ENCODE measurements at places on chromosomes 11 and 22.

- DNase-seq, result no peak
Measured at GRCh38 chr11:69598147-69598546, 42.8 kb upstream of the CCND1 start.

DNA sequence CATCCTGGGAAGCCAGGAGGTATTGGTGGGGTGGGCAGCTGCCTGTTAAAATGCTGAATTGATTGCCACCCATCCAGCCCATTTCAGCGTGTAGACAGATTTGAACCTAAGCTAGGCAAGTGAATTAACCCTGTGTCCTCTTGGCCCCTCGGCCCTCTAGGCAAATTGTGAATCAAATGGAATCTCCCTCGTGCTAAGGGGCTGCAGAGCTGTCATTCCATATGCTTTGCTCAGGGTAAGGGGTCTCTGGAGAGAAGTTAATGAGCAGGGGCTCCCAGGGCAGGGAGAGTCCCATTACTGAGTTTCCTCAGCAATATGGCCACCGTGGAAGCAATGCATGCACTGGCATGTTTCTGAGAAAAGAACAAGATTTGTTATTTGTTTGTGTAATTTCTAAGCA is 117.7 kb upstream of the RCN1 start:
- DNase-seq, result no peak

DNA sequence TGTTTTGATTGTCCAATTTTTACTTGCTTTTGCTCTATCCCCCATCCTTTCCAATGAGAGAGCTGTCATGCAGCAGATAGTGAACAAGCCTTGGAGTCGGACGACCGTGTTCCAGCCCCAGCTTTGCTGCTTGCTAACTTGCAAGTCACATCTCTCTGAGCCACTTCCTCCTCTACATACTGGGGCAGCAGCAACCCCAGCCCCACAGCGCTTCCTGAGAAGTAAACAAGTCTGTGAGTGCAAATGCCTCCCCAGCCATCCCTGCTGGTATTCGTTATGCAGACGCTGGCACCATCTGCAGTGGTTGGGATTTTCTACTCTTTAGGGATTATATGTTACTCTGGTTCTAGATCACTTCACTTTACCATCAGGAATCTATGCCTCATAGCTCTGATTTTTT is 35.0 kb downstream of the TPBGL start:
- no peak for DNase-seq

DNA sequence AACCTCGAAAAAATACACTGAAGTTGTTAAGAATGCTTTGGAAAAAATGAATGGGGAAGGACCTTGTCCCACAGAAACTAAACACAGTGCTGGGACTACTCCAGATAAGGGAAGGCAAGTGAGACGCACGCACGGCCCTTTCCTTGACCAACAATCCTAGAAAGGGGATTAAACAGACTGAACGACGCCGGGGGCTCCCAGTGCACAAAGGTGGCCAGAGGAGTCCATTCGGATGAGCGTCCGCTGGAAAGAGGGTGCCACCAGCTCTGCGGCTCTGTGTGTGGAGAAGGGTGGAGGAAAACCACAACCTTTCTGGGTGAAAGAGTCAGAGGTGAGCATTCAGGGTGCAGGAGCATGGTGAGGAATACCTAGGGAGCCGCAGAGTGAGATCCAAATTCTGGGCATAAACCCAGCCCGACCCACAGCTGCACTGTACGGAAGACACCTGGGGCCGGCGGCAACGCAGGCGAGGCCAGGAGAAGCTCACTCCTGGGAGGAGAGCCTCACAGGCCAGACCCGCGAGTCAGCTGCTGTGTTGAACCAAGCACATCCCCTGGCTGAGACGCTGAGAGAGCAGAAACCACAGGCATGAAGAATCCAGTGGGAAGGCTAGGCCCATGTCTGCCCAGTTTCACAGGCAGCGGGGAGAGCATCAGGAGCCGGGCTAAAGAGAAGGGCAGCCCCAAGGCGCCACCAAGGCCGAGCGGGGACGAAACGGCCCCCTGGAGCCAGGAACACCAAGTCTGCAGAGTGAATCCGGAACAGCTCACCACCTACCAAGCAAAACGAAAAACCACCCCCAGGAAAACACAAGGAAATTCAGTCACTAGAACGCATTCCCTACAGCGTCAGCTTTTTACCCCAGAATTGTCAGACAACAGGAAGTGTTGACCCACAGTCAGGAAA is 177.1 kb downstream of the BRD1 start:
- DNase-seq, result no peak

DNA sequence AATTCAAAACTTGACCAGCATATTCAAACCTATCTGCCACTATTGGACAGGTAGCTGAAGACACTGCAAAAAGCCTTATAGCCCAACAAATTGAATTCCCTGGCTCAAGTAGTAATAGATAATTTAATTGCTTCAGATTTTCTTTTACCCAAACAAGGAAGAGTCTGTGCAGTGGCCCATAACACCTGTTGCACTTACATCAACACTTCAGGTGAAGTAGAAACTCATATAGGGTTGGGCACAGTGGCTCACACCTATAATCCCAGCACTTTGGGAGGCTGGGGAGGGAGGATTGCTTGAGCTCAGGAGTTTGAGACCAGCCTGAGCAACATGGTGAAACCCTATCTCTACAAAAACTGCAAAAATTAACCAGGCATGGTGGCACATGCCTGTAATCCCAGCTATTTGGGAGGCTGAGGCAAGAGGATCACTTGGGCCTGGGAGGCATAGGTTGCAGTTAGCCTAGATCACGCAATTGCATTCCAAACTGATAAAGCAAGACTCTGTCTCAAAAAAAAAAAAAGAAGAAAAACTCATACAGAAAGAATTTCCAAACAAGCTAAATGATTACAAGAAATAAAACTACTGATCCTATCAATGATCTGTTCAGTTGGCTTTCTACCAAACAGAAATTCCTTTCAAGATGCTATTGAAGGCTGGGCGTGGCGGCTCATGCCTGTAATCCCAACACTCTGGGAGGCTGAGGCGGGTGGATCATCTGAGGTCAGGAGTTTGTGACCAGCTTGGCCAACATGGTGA is 9.5 kb downstream of the FOLR3 start:
- DNase-seq, result peak; percentile 55

DNA sequence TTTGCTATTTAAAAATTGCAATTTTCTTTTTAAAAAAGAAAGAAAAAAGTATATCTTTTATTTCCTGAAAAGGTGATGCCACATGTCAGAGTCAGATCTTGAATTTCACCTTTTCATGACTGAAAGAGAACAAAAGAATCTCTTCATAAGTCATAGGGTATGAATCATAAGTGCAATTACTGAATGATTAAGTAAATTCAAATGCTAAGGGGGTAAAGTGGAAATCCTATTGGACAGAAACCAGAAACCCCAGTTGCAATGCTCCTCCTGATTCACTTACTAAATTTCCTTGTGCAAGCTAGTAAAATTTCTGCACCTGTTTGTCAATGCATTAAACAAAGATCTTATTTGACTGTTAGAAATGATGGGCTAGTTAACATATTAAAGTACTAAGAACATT is 8.2 kb upstream of the PRRG4 start:
- no peak for DNase-seq

DNA sequence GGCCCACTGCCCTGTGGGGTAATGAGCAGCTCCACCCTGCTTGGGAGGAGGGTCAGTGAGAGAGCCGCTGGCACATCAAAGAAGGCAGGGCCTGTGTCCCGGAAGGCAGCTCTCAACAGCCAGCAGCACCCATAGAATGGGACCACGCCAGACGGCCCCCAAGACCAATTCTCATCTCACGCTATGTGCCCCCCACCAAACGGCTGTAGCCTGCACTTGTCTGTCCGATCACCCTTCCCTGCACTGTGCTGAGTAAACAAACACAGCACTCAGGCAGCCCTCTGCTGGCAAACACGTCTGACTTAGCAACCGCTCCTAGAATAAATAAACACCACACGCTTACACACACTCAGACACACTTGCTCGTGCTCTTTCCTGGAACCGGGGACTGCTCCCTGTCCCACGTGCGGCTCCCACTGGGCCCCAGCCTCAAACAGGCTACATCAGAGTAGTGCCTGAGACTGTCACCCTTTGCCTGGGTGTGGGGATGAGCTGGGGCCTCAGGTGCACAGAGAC is 53.2 kb upstream of the CDON start:
- DNase-seq, result peak; percentile 86

- DNase-seq, result no peak
Measured at GRCh38 chr11:9642894-9643293, 21.0 kb upstream of the SWAP70 start.

DNA sequence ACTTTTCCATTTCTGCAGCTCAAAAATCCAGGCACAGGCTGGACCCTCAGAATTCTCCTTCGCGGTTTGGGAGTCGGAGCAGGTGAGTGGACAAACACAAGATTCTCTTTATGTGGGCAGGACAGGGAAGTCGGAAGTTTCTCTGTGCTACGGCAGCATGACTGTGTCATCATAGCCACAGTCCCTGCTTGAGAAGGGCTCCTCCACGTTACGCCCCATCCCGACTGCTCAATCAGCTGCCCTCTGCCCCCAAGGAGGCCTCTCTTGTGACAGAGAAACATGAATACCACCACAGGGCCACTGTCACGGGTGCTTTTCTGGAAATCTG is 89.0 kb upstream of the SHISAL1 start:
- DNase-seq, result no peak

- no peak for DNase-seq
Measured at GRCh38 chr11:113577356-113578032, 102.3 kb upstream of the DRD2 start.

- no peak for DNase-seq
Measured at GRCh38 chr22:48881326-48881980, 946.2 kb downstream of the BRD1 start.

GRCh38 chr11:131658414-131658813 is 288.0 kb downstream of the NTM start:
- no peak for DNase-seq

GRCh38 chr11:24253237-24253760 is 243.6 kb upstream of the LUZP2 start:
- no peak for DNase-seq

DNA sequence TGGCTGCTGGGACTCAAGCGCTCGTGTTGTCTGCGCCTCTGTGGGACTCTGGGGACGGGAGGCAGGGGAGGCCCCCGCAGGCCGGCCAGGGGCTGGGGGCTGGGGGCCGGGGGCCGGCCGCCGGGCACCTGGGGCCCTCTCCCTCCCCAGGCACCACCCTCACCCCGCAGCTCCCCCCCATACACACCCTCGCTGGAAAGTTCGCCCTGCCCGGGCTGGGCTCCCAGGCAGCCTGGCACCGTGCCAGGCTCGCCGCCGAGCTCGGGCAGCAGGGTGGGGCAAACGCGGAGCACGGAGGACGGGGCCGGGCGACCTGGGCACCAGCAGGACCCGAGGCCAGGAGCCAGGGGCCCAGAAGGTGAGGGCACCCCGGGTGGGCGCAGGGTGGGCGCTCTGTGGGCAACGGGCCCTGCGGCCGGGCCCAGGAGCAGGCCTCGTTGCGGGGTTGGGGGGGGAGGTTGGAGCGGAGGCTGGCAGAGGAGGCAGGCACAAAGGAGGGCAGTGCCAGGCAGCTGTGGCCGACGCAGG is 76.7 kb upstream of the WNT7B start:
- no peak for DNase-seq
